Activated CD4-positive, CD25-positive, alpha-beta regulatory T cell treated with anti-CD3 and anti-CD28 coated beads, Interleukin-2, amount 50 U/mL, for 24 hours (primary cell): ENCODE measurements at places on chromosomes 11 and 22.

DNA sequence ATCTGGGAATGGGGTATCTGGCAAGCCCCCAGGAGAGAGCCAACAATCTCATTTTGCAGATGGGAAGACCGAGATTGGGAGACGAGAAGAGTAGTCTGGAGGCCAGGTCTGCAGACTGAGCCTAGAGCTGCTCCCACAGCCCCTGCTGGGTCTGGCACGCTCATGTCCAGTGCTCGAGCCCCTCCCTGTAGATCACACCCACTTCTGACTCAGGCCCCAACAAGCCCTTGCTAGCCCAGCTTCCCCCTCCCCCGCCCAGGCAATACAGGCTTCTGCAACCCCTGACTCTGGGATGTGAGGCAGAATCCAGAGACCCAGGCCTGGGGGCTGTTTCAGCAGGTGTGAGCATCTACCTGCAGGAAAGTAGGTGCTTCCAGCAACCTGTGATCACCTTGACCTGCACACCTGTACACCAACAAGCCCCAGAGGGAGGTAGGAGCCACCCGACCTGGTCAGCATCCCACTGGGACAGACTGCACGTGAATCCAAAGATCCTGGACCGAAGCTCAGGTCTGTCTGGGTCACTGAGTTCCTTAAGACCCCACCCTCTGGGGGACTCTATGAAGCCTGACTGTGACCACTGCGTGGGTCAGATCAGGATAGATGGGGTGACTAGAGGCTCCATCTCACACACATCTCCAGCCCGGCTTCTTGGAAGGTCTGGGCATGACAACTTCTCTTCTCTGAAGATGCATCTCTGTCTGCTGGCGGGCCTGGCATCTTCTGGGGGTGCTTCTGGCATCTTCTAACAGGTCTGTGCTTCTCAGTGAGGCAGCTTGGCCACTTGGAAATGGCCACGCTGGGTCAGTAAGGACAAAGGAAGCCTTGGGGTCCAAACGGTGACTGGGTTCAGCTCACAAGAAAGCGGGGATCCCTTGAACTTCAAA, 29.3 kb downstream of the LINC01488 start:
- ATAC-seq, result no peak

GRCh38 chr11:72767203-72768062, 15.2 kb upstream of the ARAP1 start:
- no peak for ATAC-seq

GRCh38 chr22:50088096-50088495, 1.7 kb upstream of the MOV10L1 start:
- no peak for ATAC-seq

GRCh38 chr11:58616594-58616993, 5.9 kb upstream of the CNTF start:
- no peak for ATAC-seq

DNA sequence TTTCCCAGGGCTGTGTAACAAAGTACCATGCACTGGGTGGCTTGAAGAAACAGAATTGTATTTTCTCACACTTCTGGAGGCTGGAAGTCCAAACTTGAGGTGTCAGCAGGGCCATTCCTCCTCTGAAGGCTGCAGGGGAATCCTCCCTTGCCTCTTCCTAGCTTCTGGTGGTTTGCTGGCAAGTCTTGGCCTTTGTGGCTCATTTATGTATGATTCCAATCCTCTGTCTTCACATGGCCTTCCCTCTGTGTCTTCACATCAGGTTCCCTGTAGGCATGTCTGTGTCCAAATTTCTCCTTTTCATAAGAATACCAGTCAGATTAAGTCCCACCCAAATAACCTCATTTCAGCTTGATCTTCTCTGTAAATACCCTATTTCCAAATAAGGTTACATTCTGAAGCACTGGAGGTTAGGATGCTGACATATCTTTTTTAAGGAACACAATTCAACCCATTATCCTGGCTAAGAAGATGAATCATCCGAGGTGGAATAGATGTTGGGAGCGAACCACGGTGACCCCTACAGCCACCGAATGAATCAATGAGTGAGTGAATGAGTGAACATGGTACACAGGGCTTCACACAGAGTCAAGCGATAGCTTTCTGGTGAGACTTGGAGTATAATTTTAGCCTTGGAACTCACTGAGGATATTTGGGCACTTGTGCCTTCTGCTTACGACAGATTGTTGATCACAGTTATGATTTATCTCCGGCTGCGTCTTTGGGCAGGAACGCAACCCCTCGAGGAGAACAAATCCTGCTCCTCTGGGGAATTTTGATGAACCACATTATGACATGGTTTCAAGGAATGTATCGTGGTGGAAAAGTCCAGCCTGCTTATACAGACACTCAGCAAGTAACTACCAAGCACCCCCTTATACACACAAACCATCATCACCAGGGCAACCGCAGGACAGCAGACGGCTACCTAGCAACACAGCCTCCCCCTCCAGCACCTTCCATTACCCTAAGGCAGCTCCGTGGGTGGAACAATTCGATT, 34.3 kb upstream of the MICAL2 start:
- no peak for ATAC-seq

DNA sequence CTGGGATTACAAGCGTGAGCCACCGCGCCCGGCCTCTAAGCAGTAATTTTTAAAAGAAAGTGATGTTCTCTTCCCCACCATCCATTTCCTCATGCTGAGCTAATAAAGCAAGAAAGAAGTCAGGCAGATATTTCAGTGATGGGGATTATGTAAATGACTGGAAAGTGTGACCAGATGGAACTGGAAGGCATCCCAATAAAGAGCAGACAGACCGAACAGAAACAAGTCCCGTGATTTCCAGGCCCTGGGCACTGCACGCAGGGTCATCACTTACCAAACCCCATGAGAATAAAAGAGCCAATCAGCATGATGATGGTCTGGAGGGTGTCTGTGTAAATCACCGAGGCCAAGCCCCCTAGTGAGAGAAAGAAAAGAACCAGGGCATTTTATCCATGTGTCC, 18.2 kb downstream of the SLC5A4 start:
- ATAC-seq, result no peak

DNA sequence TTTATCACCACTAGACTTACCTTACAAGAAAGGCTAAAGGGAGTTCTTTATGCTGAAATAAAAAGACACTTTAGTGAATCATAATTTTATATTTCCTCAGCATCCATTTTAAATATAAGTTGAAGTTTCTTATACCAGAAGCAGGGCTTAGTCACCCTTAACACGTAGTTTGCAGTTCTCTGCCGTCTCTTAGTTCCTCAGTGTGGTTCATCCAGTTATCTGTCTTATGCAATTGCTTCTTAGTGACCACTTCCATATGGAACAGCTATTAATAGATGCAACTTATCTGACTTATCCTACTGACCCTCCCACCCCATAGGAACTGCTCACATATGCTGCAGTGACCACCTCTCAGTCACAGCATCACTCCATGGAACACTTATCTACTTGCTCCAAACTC, 11.7 kb upstream of the SLC36A4 start:
- ATAC-seq, result no peak

- ATAC-seq, result no peak
These were observed 831 bp upstream of the TMEM135 start for GRCh38 chr11:87036756-87037449.

DNA sequence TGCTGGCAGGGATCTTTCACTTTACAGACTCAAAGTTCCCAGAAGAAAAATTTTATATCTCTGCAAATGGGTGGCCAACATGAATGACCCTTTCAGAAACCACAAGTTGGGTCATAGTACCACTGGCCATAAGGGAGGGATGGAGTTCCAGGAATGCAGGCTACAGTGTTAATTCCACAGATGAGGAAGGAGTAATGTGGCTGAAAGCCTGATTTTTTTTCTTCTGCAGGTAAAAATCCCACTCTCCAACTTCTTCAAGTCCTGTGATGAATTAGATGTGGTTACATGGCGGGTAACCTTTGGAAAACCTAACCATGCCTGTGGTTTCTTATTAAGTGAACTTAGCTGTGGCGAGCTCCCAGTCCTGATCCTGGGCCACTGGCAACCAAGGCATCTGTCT, 103.2 kb downstream of the SLC1A2 start:
- no peak for ATAC-seq

- no peak for ATAC-seq
These were observed 17.5 kb upstream of the CDKN1C start for GRCh38 chr11:2902784-2903671.

- no peak for ATAC-seq
These were observed 9.3 kb downstream of the APOBEC3H start for GRCh38 chr22:39106326-39106725.

GRCh38 chr22:39469326-39469680, 12.5 kb downstream of the MGAT3 start:
- no peak for ATAC-seq

GRCh38 chr11:130522284-130522961, 74.0 kb downstream of the ADAMTS15 start:
- no peak for ATAC-seq

DNA sequence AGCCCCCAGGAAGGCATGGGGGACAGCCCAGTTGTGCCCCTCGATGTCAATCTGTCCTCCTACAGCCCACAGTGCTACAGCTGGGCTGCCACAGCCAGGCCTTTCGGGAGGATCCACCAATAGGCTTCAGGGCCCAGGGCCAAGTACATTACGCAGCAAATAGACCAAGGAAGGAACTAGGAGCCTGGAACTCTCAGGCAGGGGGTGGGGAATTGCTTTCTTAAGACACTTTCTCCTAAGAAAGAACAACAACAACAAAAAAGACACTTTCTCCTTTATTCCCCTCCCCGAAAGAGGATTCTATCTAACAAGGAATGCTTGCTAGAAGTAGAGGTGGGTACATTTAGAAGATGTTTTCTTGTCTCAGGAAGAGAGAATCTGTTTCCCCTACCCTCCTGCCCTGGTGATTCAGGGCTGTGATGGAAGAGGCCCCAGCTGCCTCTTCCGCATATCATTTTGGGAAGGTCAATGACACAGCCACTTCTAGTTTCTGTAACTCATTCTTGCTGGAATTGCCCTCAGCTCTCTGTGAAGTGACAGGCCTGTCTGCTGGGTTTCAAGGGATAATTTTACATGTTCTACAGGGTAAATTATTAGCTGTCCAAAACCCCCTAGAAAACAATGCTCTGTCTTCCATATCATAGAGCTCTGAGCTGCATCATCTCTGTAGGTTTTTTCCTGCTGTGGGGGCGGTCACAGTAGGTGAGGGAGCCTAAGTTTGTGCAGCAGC, 6.0 kb upstream of the MALAT1 start:
- peak; percentile 24 for ATAC-seq

GRCh38 chr11:61587951-61588727, 7.3 kb upstream of the SYT7 start:
- ATAC-seq, result peak; percentile 57

GRCh38 chr22:30910358-30910757, 58.2 kb downstream of the MORC2 start:
- ATAC-seq, result no peak

DNA sequence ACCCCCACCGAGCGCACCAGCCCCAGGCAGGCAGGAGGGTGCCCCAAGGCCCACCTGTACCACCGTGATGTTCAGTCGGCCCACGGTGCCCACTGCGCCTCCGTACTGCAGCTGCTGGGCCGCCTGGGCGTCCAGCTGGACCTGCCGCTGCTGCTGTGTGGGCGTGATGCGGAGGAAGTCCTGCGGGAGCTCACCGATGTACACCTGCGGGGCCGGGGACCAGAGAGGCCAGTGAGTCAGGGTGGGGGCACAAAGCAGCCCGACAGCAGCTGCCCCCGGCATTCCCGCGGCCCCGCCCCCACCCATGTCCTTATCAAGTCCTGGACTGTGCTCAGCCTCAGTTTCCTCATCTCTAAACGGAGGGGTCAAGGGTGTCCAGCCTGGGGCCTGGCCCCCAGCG, 13.8 kb downstream of the TOLLIP start:
- no peak for ATAC-seq

DNA sequence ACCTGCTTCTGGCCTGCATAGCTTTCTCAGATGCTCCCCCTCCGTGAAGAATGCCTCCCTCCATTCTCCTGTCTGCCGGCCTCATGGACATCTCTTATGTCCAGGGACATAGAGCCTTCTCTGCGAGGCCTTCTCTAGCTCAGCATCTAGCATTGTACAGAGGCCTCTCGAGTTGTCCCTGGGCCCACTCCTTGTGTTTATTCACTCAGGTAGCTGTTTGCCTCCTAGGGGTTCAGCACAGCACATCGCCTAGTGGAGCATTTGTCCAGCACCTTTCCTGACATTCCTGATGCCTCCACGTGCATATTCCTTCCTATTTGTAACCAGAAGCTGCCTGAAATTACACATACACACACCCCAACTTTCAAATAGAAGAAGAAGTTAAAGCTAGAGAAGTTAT, 101.3 kb downstream of the TBC1D22A start:
- no peak for ATAC-seq

DNA sequence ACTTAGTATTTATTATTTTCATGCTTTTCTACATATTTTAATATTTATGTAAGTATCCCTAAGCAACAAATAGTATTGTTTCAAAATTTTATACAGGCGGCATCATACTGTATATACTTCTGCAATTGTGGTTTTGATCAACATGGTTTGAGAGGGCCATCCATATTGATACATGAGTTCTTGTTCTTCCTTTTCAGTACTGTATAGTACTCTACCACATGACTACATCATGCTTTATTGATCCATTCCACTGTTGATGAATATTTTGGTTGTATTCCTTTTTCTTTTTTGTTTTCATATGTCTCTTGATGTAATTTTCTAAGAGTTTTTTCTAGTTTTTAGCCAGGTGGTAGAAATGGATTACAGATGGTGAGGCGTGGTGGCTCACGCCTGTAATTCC, 40.1 kb downstream of the SLC35F2 start:
- no peak for ATAC-seq

DNA sequence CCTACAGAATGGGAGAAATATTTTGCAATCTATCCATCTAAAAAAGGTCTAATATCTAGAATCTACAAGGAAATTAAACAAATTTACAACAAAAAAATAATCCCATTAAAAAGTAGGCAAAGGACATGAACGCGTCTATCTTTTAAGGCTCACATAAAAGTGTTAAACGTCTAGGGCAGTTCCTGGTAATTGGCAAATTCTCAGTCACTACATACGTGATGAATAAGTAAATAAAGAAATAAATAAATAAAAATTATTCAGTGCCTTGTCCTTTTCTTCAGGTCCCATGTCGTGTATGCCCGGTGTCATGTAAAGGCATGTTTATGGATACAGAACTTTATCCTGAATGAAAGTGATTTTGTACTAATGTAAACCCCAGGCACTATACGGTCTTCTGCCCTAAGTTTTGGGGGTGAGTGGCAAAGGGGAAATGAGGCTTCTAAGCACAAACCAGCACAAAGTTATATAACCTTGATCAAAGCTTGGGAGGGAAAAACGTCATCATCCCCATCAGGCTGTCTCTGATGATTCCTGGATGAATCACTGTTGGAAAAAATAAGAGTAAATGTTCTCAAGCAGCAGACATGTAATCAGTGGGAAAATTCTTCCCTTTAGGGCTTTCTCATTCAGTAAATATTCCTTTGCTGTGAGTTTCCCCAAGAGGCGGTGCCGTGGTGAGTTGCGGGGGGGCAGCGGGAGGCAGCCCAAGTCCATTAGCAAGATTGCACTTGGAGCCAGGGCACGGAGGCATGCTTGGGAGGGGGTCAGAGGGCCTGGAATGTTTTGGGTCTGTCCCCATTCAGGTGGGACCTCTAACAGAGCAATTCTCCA, 30.4 kb upstream of the MICAL2 start:
- ATAC-seq, result no peak

- no peak for ATAC-seq
These were observed 26.3 kb upstream of the ALDH3B2 start for GRCh38 chr11:67700548-67701262.
